ENCODE measurements at places on chromosomes 3 and 15.

DNA sequence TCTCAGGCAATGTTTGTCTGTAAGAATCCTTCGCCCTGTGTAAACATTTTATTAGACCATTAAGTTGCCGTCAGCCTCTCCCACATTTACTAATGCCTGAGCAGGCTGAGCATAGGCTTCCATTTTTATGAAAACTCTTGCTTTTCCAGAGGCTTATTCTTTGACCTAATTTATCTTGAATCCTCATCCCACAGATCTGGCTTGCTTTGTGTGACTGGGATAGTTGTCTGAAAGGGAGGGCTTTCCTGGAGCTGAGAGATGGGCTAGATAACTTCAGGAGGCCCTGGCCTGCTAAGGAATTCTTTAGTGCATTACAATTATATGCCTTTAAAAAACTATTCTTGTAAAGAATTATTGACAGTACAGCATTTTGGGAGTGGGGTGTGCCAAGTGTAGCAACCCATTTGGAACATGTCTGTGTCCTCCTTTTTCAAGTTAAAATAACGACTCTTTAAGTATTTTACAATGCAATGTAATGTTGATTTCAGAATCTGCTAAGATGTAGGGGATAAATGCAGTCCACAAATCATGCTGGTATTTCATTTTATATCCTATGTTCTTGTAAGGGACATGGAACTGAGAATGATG, 52.4 kb downstream of the EEFSEC start:
- DNase-seq = no peak

GRCh38 chr3:52181543-52181942, 16.4 kb upstream of the ALAS1 start:
- DNase-seq = no peak

DNA sequence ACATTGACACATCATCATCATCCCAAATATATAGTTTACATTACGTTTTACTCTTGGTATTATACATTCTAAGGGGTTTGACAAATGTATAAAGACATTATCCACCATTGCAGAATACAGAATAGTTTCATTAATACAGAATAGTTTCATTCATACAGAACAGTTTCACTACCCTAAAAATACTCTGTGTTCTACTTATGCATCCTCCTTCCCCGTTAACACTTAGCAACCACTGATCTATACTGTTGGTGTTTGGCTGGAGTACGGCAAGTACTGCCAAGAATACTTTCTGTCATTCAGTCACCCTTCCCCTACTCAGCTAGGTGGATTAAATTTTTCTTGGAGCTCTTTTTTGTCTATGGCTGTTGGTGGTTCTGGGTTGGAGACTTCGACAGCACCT, 33.4 kb downstream of the LEKR1 start:
- DNase-seq = no peak

GRCh38 chr15:69415381-69415780, 1.2 kb downstream of the KIF23 start:
- DNase-seq = no peak

DNA sequence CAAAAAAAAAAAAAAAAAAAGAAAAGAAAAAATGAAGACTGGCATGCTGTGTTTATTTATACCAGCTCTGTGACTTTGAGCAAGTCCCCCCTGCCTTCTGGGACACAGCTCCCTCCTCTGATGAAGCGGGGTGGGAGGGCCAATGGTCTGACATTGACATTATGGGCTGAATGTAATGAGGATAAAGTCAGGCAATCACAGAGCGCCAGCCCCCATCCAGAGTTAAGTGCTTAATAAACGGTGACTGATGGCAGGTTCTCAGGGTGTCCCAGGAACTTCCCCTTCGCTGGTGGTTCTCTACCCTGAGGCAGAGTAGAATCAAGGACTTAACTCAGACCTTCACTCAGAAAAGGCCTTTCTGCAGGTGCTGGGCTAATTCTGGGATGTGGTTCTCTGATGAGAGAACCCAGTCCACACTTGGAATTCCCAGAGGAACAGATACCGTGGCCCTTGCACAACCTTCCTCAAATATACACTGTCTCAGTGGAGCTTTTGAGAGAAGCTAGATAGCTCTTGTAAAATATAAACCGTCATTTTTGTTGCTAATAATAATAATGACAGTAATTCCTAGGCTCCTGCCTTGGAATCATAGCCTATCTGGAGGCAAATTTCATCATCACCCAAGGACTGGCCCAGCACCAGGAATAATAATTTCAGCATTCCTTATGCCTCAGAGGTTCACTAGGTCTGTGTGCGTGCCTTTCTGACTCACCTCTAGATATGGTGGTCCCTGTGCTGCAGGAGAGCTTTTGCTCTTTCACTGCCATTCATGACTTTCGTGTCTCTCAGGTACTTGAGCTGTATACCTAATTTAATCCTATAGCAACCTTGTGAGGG, 115.8 kb downstream of the RPLP1 start:
- no peak for DNase-seq

- no peak for DNase-seq
Observed at GRCh38 chr3:194275291-194275690, 75.8 kb downstream of the CPN2 start.

DNA sequence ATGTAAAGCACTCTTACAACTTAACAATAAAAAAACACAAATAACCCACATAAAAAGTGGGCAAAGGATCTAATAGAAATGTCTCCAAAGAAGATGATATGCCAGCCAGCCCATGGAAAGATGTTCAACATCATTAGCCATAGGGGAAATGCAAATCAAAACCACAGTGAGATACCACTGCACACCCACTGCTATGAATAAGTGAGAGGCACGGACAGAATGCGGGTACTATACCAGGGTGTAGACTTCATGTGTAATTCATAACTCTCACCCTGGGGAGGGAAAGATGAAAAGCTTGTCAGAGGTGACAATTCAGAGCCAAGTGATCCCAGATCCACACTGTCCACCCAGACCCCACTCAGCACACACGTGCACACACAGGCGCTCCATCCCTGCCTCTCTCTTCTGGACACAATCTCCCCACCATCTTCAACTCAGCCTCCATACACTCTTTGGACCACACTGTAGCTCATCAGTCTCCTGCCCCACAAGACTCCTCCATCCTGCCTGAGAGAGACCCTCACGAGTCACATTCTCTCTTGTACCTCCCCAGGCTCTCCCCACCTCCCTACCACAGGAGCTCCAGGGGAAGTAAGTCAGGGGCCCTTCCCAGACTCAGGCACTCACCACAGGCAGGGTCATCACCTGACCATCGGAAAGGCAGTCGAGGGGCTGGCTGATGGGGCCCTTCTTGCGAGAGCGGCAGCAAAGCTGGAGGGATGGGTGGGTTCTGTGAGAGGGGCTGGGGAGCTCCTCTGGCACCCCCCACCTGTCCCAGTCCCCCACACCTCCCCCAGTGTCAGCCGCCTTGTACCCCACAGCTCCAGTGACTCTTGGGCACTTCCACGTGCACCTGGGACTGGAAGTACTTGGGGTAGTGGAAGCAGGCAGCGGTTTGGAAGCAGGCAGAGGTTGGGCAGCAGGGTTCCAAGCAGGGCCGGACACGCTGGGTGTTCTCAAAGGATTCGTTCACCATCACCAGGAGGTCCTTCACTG, 21.3 kb downstream of the PLA2G4E start:
- DNase-seq = no peak

- no peak for DNase-seq
Observed at GRCh38 chr3:47985381-47985780, 30.8 kb downstream of the MAP4 start.

GRCh38 chr3:24156466-24156865, 211.4 kb downstream of the NR1D2 start:
- peak; percentile 49 for DNase-seq

GRCh38 chr3:190252080-190252479, 70.2 kb downstream of the CLDN1 start:
- no peak for DNase-seq

DNA sequence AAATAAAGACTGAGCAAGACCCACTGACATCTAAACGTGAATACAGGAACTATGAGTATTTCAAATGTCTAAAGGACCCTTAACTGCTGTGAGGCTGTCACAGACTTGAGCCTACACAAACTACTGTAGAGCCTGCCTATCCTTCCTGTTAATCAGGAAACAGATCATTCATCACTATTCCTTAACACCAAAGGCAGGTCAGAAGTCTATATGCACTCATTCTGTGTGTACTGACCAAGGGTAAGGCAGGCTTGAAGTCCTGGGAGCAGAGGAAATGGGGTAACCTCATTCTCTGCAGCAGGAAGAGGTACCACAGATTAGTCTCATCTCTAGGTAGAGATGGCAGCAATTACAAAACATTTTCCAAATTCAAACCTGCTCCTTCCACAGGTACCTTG, 30.7 kb downstream of the NPTN start:
- no peak for DNase-seq

DNA sequence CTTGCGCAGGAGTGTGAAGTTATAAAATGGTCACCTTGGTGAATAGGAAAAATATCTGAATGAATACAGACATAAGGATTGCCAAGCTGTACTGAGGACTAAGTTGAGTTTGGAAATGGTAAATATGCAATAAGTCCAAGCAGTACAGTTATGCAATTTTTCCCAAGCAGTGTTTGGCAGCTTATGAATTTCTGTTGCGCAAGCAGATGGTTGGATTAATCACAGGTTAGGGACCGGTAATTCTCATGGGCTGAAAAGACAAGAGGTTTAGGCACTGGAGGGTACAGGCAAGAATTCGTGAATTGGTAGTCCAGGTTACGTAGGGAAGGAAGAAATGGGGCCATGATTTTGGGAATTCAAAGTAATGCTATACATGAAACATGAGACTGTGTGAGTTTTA, 210.3 kb downstream of the RAP2B start:
- DNase-seq = no peak

GRCh38 chr15:71874245-71874644, 63.9 kb downstream of the NR2E3 start:
- no peak for DNase-seq

GRCh38 chr3:32602206-32602605, 31.5 kb upstream of the DYNC1LI1 start:
- DNase-seq = no peak

- no peak for DNase-seq
Observed at GRCh38 chr3:40190056-40190455, 119.5 kb upstream of the EIF1B start.

GRCh38 chr3:195522254-195523023, 20.7 kb downstream of the PPP1R2 start:
- DNase-seq = no peak

GRCh38 chr3:8509961-8510360, 8.3 kb downstream of the LMCD1 start:
- DNase-seq = peak; percentile 47

DNA sequence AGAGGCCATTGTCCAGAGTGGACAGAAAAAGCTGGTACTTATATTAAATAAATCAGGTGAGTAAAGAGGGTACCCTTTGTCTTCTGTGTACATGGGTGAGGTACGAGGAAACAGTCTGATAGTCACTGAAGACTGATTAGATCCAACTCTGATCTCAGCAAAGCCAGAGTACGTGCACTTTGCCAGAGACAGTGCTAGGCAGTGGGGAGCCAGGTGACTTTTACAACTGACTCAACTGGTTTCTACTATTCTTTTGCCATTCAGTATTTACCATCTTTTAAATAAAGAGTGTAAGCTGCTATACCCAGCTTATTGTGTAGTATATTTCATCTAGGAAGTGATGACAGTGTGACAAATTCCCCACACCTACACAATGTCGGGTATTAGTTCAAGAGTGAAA, 3.3 kb downstream of the GNL3 start:
- no peak for DNase-seq

DNA sequence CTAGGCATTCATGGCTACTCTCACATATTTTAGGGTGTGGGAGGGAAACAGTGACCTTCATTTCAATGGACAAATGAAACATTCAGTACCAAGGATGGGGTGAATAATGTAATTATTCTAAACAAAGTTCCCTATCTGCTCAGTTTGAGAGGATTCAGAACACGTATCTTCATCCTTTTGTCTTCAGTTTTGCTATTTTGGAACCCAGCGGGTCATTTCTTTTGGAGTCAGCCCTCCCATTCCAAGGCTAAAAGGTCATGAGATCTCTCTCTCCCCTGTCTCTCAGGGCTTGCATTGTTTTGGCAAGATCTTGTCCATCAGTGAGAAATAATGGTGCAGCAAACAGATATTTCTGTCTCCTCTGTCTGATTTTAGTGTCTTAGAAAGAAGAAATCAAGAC, 16.3 kb upstream of the GATM start:
- DNase-seq = no peak

DNA sequence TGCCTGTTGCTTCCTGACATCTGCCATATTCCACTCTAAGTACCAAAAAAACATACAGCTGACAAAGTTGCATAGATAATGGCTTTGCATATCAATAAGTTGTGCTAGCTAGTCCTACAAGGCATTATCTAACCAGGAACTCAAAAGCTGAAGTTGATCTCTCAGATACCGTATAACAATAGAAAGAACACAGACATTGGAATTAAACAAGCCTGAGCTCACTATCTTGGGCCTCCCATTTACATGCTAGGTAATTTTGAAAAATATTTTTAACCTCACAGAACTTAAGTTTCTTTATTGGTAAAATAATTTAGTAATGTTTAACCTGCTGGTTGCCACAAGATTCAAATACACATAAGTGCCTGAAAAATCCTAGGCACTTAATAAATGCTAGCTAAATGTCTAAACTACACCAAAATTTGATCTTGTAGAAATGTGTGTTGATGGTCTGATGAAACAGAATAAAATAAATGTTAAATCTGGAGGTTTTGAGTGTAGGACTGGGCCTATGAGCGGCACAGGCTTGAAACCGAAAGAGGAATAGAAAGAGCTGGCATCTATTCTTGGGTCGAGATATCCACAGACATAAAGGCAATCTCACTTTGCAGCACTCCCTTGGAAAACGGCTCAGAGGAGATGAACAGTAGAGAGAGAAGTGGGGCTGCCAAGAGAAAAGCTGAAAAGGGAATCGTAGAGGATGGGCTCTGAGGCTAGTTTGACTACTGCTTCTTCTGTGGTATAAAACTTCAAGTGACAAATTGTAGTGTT, 29.9 kb upstream of the TTC14 start:
- no peak for DNase-seq

DNA sequence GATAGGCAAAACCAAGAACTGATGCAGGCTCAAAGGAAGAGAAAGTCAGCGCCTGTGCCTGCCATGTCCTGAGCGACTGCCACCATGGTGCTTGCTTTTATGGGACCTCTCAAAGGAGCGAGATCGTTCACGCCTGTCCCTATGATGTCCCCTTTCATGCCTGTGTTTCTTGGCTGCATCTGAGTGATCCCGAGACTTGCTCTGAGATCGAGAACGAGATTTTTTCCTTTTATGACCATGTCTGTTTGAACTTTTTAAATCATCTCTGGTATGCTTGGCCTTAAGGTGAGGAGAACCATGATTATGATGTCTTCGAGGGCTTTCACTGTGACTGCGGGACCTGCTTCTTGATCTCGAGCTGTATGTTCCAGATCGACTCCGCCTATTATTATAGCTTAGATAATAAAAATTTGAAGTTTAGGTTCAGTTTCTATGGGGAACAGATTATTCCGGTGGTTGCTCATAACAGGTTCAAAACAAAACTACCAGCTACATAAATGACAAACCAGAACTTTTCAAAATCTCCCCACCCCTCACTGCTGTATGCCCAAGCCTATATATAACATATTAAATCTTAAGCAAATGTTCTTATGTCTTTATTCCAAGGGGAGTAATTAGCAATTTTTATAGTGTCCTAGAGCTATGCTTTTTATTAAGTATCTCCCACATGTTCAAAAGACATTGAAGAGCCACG, 11.6 kb downstream of the CCNL1 start:
- no peak for DNase-seq
